ENCODE measurements at places on chromosomes 4 and X.

DNA sequence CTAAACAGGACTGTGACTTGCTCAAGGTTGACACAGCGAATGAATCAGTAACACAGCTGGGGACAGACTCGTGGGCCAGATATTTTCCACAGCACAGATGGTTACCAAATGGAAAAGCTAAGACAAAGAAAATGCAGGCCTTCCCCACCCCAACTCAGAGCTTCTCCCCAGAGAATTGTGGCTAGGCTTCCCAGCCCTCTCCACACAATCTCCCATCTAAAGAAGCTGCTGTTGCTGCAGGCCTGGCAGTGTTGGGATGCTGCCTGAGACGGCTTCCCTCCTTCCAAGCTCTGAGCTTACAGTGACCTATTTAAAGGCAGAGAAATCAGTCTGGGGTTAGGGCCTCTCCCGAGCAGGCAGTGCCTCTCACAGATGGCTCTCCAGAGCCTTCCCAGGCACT, 46.5 kb upstream of the PGRMC1 start:
- DNase-seq = no peak

GRCh38 chr4:183788308-183788905, 116.7 kb upstream of the STOX2 start:
- no peak for DNase-seq

GRCh38 chrX:9369802-9370291, 95.0 kb upstream of the TBL1X start:
- no peak for DNase-seq

DNA sequence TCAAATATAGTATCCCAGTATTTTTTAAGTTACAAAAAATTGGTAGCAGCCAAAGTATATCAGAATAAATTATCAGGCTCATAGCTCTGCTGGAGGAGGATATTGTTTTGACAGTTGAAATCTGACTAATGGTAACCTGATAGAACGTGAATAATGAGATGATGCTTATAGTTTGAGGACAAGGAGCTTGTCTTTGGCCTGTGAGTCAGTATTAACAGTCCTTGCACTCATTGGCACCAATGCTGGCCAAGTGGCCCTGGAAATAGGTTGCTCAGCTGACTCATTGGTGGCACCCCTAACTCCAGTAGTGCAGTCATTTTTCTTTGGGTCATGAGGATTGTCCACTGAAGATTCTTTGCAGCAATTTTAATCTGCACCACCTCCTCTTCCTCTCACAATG, 203.3 kb upstream of the JADE1 start:
- DNase-seq = no peak

- peak; percentile 3 for DNase-seq
Observed at GRCh38 chrX:25343060-25343459, 327.3 kb upstream of the ARX start.

- no peak for DNase-seq
Observed at GRCh38 chr4:101037938-101038413, 309.4 kb downstream of the PPP3CA start.

DNA sequence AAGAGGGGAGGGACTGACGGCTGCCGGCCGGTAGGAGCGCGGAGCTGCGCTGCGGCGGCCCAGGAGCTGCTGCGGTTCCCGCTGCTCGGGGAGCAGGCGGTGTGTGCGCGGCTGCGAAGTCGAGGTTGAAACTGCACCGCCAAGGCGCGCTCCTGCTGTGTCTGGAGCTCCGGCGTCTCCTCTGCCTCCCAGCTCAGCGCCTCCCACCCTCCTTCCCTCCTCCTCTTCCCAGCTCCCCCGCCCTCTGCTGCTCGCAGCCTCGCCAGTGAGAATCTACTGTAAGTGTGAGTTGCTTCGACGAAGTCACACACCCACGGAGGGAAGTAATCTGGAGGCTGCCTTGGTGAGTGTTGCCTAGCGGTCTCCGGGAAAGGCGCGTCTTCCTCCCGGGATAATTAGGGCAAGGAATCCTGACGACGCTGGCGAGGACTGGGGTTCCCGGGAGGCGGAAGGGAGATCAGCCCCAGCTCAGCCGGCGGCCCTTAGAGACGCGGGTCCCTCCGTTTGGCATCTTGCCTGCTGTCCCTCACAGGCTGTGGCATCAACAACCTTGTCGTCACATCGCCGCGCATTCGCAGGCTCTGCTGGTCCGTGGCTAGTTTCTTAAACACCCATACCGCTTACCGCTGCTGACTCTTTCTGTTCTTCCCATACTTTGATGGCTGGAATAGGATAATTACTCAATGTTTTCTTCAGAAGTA, at the start of gene EPHA5:
EPHA5 (minus strand) TSS at position 159 of the 701 bp plus-strand sequence. CDS start 747 bp downstream, outside the sequence.
- peak; percentile 76 for DNase-seq

GRCh38 chrX:23317799-23318724, 16.6 kb upstream of the PTCHD1 start:
- DNase-seq = peak; percentile 75

DNA sequence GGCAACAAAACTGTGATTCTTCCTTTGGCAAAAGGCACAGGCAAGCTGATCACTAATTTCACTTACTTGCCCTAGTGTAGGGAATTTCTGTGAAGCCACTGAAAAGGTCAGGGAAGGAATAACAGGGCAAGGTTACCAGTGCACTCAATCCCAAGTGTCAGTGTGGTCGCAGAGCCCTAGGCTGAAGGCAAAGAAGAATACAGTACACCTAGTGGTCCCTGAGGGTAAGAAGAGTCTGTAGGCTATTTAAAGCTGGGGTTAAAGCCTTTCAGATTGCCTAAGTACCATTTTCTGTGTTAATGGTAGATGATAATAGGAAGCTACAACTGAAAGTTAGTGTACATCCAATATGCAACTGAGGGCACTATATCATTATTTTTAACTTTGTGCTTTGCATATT, 173.6 kb upstream of the NRK start:
- no peak for DNase-seq

DNA sequence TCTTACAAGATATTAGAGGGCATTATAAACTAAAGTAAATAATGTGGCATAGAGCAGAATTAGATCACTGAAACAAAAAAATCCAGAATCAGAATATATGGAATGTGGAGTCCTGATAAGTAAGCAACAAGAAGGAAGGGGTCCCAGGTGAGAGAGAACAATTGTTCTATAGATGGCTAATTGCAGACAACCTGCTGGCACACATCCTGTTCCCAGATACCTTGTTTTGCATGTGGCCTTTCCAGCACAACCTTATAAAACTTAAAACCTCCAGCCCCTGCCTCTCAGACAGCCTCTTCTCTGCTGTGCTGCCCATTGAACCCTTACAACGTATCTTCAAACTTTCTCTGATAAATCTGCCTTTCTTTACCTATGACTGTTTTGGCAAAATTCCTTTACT, 4.7 kb upstream of the ZNF674 start:
- DNase-seq = no peak

GRCh38 chr4:70997546-70997945, 4.1 kb downstream of the DCK start:
- DNase-seq = no peak

GRCh38 chr4:86613734-86614133, 19.6 kb downstream of the PTPN13 start:
- no peak for DNase-seq

- no peak for DNase-seq
Observed at GRCh38 chr4:82623121-82623683, 61.4 kb upstream of the TMEM150C start.

DNA sequence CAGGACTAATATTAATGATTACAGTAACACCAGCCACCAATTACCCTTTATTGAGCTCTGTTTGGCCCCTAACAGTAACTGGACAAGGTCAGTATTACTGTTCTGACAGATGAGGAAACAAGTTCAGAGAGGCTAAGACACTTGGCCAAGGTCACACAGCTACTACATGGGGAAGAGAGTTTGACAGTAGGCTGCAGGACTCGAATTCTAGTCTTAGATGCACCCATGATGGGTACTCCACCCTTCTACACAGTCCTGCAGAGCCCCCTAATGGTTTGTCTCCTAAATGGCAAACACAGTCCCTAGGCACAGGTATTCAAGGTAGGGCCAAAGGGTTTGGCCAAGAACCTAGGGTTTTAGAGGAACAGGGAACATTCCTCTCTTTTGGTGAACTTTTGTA, 93.9 kb downstream of the NSUN7 start:
- peak; percentile 30 for DNase-seq

DNA sequence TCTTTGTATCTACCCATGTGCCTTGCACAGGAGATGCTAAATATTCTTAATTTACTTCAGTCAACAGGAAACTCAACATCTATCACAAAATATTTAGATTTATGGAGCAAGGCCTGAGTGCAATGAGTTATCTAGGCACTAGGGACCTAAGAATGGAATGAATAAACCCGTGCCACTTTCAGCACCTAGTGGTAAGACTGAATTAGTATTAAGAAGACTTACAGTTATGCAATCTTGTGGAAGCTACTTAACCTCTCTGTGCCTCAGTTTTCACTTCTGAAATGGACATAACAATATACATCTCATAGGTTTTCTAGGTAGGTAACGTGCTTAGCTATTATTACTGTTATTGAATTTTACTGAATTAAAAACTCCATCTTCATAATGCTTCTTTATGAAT, 144.6 kb upstream of the MAP3K15 start:
- DNase-seq = no peak

DNA sequence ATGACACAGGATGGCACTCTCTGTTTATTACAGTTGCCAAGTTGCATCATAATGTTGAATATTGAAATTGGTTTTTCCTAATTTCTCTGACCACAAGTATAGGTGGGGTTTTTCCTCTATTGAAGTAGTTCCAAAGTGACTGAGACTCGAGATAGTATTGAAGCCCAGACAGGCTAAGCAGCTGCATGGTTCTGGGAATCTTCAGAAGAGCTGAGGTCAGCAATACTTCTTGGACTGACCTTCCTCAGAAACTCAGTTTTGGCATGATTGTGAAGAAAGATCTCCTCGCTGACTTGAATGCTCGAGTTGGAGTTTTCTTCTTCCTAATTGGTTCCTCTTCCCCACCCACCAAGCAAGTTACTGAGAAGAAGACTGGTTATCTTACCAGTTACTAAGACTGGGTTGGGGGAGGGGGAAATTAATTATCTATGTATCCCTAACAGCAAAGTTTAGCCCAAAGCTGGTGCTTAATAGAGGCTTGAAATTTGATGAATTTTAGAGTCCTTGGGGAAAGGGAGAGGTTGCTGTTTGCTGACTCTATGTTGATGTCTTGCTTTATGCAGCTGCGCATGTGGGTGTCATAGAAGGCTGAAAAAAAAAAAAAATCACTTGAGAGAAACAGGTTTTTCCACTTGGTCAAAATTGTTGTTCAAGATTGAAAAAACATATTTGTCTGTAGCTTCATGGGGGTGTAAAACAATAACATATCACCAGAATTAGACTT, 91.1 kb downstream of the P2RY10 start:
- no peak for DNase-seq

GRCh38 chrX:43590150-43590549, 65.9 kb upstream of the MAOA start:
- no peak for DNase-seq

GRCh38 chr4:126678618-126679017, 954.1 kb upstream of the INTU start:
- no peak for DNase-seq

DNA sequence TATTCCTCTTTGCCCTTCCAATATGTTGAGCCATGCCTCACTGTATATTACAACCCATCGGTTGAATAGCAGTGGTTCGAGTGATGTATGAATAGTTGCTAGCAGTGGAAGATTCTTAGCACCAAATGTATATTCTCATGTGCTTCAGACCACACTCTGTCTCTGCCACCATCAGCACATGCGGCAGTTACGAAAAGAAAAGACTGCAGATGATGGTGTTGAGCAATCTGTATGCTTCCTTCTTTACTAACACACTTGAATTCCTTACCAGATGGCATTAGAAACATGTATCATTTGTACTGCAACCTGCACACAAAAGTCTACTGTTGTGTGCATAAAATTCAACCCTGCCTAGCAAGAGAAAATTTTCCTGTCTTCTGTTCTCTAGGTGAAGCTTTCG, 214.6 kb downstream of the ENOX2 start:
- DNase-seq = no peak

Data from NCI-H1092 treated with DMSO at 0.1 percent for 48 hours (cell line).